ENCODE measurements at places on chromosomes 3 and 15.

GRCh38 chr3:161333696-161334095, 37.6 kb downstream of the SPTSSB start:
- DNase-seq = no peak

DNA sequence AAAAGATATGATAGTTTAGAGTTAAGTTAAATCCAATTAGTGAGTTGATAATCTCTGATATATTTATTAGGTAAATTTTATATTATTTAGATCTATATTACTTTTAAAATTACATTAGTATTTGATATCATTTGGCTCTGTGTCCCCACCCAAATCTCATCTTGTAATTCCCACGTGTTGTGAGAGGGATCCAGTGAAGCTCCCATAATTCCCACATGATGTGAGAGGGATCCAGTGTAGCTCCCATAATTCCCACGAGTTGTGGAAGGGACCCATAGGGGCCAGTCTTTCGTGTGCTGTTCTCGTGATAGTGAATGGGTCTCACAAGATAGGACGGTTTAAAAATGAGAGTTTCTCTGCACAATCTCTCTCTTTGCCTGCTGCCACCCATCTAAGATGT, 1183.6 kb downstream of the NSUN3 start:
- no peak for DNase-seq

GRCh38 chr3:146092230-146092629, 68.8 kb downstream of the PLOD2 start:
- DNase-seq = no peak

DNA sequence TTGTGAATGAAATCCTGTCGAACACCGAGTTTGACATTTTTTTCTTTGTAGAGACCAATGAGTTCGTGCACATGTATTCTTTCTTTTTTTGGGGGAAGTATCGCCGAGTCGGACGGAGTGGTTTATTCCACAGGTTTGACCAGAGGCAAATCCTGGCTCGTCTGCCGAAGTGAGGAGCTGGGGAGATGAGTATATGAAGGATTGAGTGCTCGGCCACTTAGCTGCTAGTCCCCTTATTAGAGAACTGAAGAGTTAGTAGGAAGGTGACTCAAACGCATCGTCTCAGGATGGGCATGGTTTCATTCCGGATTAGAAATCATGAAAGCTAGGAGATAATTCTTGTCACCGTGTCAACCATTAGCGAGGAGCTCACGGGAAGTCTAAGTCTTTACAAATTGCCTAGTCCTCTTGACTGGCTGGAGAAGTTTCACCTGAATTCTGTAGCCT, 154.7 kb upstream of the GOLIM4 start:
- DNase-seq = no peak

- no peak for DNase-seq
These were observed 66.5 kb upstream of the TBL1XR1 start for GRCh38 chr3:177263615-177264368.

- no peak for DNase-seq
These were observed 27.4 kb upstream of the FOXB1 start for GRCh38 chr15:59976480-59977271.

- no peak for DNase-seq
These were observed 32.1 kb downstream of the SLC22A14 start for GRCh38 chr3:38314112-38314763.

DNA sequence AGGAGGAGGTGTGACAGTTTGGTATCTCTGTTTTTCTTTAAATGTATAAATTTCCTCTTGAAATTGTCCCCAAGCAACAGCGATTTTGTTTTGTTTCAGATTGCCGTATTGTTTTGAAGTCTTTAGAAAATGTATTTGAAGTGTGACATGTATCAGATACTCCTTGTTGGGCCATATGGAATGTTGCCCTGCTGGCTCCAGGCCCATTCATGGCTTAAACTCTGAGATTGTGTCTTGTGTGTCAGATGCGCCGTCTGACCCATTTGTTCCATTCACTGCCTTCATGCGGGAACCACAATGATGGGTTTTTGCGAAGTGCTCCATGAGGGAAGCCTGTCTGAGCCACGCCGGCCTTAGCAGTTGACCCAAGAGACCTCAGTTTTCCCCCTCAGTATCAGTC, 75.2 kb upstream of the ADAMTSL3 start:
- no peak for DNase-seq

GRCh38 chr3:134078169-134078831, 48.6 kb upstream of the SLCO2A1 start:
- DNase-seq = no peak

DNA sequence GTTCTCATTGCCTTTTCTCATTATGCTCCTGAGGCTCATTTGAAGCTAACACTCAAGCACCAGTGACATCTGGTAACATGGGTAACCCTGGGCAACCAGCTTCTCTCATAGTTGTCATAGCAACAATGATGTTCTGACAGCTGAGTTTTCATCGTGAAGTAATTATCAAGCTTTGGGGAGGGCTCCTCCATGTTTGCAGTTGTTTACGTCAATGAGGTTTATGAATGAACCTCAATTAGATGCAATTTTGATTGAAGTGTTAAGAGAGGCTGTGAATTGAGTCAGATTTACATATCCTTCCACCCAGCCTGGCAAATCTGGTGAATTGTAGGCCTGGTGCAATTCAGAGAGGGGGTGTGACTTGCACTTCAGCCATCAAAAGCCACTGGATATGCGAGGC, 119.3 kb upstream of the CHD2 start:
- no peak for DNase-seq

- no peak for DNase-seq
These were observed 40.4 kb upstream of the ACKR4 start for GRCh38 chr3:132556508-132557159.

DNA sequence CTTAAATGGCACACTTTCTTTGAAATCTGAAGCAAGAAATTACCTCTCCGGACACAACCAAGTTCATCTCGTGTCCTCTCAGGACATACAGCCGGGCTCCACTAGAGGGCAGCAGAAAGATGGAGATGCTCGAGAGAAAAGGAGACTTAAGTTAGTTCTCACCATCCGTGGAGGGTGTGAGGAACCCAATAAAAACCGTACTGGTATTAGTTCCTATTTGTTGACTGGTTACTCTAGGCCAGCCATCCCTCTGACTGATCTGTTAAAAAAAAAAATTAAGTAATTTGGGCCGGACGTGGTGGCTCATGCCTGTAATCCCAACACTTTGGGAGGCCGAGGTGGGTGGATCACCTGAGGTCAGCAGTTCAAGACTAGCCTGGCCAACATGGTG, 7.9 kb upstream of the CYP11A1 start:
- DNase-seq = peak; percentile 83

DNA sequence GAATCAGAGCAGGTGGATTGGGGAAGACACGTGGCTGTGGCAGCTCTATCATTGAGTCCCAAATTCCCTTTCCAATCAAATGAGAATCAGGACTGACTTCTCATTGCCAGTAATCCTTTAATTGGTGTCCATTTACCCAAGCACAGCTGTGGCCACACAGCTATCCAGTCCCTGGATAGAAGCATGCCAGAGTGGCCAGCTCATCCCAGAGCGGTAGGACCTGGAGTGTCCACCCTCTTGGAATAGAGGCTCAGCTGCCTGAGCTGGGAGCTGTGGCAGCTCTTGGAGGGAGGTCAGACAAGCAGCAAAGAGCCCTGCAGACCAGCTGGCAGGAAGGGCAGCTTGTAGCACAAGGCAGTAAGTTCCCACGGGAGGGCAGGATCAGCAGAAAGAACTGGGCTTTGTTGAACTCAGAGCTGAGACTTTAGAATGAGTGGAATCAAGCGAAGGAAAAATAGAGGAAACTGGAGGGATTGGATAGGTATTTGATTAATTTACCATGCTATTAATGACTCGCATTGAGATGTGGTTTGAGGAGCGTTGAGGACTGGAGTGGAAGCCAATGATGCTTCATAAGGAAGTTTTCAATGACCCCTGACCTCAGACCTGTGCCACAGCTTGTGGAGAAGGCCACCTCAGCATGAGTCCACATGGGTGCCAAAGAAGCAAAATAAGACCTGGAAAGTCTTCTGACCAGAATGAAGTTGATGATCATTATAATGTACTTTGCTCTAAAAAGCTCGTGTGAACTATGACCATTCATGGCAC, 6.9 kb upstream of the ALPK3 start:
- peak; percentile 46 for DNase-seq

- no peak for DNase-seq
These were observed 48.3 kb upstream of the ATP2B2 start for GRCh38 chr3:10553591-10554235.

GRCh38 chr15:98964466-98965133, 43.0 kb downstream of the PGPEP1L start:
- DNase-seq = no peak

DNA sequence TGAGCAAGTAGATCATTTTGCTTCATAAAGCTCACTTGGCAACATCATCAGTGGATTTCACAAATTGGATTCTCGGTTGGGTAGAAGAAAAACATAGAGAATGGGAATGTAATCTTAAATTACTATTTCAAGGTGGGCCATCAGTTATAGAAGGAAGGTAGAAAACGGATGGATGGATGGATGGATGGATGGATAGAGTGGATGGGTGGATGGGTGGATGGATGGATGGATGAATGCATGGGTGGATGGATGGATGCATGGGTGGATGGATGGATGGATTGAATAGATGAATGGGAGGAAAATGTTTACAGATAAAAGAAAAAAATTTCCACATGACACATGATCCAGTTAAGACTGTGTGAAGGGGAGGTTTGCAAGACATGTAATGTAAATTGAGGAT, 159.7 kb downstream of the MEX3B start:
- DNase-seq = no peak

DNA sequence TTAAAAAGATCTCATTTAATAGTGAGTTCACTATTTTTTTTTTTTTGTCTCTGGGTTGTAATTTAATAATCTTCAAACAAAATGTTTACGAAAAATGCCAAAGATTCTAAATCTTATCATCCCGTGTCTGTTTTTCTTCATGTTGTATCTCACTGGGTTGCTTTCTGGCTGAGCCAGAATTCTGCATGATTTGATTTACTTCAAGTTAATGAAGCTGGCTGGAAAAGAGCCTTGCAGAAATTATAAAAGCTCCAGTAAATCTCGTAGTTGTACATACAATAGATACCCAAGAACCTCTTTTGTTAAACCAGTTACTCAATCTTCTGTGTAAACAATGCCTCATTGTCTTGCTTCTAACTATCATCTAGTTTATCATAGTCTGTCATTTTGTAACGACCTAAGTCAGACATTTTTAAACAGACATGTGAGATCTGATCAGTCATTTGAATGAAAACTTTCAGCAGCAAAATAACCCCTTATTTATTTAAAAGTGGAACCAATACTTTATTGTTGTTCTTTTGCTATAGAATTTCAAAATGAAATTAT, 249.0 kb downstream of the MCTP2 start:
- DNase-seq = no peak

- no peak for DNase-seq
These were observed 4.4 kb upstream of the FOXB1 start for GRCh38 chr15:59999612-60000112.

DNA sequence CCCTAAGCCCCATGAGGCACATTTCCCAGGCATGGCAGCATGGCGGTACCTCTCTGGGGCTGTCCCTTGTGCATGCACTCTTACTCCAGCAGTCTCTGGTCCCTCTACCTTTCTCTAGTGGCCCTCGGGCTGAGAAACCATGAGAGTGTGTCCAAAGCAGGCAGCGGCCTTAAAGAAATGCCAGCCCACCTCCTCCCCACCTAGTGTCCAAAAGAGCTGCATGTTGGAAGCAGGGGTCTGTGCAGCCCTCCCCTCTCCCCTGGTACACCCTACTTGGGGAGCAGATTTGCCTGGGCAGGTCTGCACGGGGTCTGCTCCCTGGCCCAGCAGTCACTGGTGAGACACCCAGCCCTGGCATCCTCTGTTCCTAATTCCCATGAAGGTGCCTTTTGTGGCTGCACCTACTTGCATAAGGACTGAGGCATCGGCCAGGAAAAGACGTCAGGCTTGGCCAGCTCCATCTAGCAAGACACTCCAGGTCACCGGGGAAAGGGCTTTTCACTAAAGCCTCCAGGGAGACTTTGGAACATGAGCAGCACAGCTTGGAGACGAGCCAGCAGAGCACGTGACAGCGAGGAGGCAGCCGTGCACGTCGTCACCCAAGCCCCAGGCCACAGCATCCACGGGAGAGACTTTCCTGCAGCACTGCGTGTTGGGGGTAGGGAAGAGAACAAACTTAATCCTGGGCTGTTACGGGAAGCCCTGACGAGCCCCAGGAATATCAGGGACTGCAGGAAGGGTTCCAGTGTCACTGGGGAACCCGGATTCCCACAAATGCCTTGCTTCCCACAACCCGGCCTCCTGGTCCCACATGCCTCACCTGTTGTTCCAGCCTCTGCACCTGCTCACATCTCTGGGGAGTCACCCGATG, 38.8 kb downstream of the TM2D3 start:
- DNase-seq = peak; percentile 35

DNA sequence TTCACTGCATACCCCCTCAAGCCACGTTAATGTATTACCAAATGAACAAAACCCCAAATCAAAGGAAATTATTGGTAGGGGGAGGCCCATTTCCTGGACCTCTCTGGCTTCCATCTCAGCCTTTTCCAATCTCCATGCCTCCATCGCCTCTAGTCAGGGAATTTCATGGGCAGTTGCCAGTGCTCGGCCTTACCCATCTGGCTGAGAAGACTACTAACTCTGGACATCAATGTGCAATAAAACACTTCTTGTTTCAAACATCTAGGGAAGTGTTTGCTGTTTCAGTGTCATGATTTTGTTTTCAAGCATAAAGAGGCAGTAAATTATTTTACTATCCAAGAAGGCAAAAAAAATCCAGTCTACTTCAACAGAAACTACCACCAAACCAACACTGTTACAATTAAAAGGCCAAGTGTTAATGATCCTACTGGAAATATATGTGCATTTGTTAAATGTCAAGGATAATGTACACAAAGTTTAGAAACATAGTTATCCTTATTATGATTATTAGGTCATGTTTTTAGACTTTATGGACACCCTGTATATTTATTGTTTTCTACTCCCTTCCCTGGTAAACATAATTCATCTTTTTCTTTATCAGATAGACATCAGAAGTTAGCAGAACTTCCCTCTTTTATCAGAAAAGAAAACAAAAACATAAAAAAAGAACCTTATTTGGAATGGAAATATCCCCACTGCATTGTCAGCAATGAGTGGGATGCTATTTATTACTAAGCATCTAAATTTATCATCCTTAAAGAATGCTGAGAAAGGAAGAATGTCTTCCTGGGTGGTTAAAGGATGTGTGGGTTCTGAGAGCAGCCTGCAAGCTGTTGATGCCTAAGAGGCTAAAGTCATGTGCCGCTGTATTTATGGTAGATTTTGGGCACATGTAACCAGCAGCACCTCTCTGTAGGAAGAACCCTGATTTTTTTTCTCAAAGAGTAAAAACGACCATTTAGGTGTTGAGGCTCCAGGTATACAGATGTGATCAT, 15.2 kb downstream of the LDHAL6B start:
- DNase-seq = peak; percentile 82

DNA sequence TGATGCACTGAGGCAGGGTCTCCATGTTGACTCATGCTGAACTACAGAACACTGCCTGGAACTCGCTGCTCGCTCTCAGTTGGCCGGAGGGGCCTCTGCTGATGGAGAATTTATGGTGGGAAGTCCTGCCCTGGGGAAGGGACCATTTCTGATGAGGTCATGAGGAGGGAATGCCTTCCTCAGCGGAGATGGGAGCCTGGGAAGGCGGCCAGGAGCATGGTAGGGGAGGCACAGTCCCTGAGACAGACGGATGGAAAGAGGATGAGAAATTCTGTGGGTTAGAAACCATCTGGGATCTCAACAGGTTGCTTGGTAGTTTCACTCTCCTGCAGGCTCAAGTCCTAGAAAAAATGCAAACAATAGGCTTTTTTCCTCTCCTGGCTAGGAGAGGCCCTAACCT, 56.8 kb upstream of the TPM1 start:
- no peak for DNase-seq
